Choroid plexus epithelial cell (primary cell): ENCODE measurements at places on chromosomes 1 and 21.

DNA sequence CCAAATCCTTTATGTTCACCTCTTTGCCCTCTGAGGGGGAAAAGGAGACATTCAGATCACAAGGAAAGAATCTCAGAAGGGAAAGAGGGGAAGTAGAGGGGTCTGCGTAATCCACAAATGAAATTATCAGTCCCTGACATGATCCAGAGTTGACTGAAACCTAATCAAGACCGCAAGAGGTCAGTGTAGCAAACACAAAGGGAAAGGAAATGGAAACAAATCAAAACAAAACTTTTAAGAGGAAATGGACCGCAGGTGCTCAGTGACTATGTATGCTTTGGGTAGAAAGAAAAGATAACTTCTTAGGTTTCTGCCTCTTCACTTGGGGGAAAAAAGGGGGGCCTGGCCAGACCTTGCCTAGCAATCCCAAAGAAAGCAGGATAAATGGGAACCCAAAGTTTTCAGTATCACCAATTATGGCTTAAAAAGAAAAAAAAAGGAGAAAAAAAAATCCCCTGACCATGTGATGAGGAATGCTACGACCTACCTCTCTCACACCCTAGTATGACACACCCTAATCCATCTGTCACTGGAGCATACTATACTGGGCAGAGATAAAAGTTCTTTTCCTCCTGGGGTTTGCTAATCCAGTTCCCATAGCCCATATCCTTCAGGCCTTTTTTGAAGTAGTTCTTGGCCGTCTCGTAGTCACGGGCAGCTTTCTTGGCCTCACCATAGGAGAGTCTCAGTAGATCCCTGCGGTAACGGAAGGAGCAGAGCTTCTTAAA is 16.9 kb downstream of the CHRNB2 start:
- no peak for DNase-seq

GRCh38 chr1:182262425-182262824 is 129.2 kb downstream of the GLUL start:
- DNase-seq, result no peak

- DNase-seq, result peak; percentile 53
Measured at GRCh38 chr1:109498161-109498801, 4.4 kb downstream of the CYB561D1 start.

- DNase-seq, result peak; percentile 91
Measured at GRCh38 chr1:221439747-221440501, 302.0 kb downstream of the DUSP10 start.

- DNase-seq, result peak; percentile 75
Measured at GRCh38 chr1:84143796-84144565, at the start of gene PRKACB. TSS of gene PRKACB (plus strand) at chr1:84144271. CDS start at chr1:84144362, 91 bp downstream.

DNA sequence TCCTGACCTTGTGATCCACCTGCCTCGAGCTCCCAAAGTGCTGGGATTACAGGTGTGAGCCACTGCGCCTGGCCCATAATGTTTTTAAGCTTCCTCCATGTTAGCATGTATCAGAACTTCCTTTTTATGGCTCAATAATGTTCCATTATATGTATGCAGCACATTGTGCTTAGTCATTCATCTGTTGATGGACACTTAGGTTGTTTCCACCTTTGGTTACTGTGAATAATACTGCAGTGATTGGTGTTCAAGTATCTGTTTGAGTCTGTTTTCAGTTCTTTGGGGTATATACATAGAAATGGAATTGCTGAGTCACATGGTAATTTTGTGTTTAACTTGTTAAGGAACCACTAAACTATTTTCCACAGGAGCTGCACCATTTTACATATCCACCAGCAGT is 17.7 kb downstream of the CMPK1 start:
- peak; percentile 27 for DNase-seq

DNA sequence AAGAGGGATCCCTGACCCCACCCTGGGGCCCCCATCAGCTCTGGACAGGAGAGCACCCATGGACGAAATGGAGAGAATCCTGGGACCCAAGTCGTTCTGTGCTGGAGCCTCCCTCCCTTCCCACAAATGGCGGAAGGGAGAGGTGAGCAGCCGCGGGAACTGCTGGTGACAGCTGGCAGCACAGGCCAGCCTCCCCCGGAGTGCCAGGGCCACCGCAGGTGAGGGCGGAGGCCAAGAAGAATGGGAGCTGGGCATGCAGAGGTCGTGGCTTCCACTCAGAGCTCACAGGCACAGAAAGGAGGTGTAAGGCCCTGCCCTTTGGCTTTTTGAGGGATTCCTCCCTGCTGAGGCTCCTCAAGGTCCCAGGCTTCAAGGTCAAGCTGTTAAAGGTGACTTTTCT is 24.6 kb downstream of the SLC1A7 start:
- DNase-seq, result no peak

DNA sequence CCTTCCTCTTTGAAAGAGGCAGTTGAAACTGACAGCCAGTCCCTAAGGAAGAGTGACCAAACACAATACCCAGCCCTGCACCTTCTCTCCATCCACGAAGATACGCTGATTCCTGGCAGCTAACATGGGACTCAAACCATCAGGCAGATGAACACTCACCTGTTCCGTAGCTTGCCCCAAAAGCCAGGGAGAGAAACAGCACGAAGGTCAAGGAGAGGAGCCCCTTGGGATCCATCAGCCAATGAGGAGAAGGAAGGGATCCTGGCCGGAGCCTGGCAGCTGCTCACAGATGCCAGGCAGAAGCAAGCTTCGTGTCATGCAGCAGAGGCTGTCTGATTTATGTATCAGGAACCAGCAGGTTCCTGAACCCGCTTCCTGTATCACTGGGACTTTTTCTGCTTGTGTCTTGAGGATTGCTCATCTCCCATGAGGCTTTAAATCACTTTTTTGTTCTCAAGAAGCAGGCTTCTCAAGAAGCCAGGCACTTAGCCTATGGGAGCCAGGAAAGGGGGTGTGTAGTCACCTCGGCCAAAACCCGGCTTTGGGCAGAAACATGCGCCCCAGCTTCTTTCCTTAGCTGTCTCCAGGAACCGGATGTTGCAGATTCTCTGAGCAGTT is at the start of gene SLAMF1:
TSS of gene SLAMF1 (minus strand) at position 334 of the 618 bp plus-strand sequence. CDS start at position 235, 99 bp downstream.
- DNase-seq, result no peak
